Spinal cord (tissue), 10 donors: ENCODE measurements at places on chromosomes 1 and 21. TPM values are rescaled to one million over a fixed set of nuclear protein-coding genes. Genes with fewer than 3 reads are reported as not detected.
A peak's percentile ranks its signal among the peaks of the same experiment; 100 is the strongest.

DNA sequence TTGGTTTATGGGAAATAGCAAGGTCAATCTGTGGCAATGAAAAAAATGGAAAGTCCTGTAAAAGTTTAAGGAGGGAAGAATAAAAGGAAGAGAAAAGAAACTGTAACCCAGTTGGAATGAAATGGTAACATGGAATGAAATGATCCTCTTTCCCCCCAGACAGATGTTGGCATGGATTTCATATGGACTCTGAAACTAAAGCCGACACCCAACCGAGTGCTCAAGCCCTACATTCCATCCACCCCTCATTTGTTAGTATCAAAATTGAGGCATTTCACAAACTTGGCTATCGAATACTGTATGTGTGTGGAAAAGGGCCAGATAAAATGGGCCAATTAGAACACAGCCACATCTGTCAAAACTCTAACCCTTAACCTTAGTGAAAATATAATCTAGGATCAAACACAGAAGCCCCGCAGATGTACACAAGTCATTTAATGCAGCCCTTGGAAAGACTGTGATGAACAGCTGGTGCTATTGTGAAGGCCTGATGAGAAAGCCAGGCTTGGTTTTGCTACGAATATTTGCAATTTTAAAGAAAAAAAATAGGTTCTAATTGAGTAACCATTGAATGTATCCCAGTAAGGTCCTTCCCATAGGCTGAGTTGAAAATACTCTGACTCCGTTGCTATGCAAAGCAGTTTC is 72.6 kb upstream of the RGL1 start:
- H3K4me1 ChIP-seq, result no peaks in the 10 kb centered on the region
- no peaks in the 10 kb centered on the region for H3K36me3 ChIP-seq
- no peak overlapping the region for H3K4me3 ChIP-seq
- H3K27ac ChIP-seq, result peak overlapping the region; percentile 12
- no peak for DNase-seq

- H3K4me1 ChIP-seq, result no peaks in the 10 kb centered on the region
Observed at GRCh38 chr1:198696211-198696610, 57.4 kb downstream of the PTPRC start.

DNA sequence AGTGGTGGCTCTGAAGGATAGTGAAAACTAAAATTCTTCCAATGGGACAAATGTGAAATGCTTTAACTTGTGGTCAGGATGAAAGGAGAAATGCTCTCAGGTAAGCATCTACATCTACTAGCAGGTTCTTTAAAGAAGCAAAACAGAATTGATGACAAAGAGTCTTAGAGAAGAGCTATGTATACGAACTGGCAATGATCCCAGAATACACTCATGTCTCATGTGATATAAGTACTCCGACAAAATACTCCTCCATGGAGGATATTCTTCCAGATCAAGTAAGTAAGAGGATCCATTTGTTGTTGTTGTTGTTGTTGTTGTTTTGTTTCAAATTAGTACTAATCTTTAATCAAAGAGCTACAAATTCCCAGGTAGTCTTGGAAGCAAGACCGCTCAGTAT is 174.0 kb upstream of the ATP1B1 start:
- H3K4me3 ChIP-seq, result no peak overlapping the region
- no peaks in the 10 kb centered on the region for H3K36me3 ChIP-seq
- no peak overlapping the region for H3K27ac ChIP-seq
- no peak for DNase-seq
- H3K4me1 ChIP-seq, result no peaks in the 10 kb centered on the region
- H3K27me3 ChIP-seq, result no peaks in the 10 kb centered on the region

GRCh38 chr1:17682400-17682799 is 72.7 kb upstream of the ACTL8 start:
- peaks cover 40% of the 10 kb centered on the region for H3K36me3 ChIP-seq
- peaks cover 50% of the 10 kb centered on the region for H3K4me1 ChIP-seq
- no peak overlapping the region for H3K27ac ChIP-seq
- peak; percentile 71 for DNase-seq
- no peak overlapping the region for H3K4me3 ChIP-seq
- no peaks in the 10 kb centered on the region for H3K27me3 ChIP-seq

DNA sequence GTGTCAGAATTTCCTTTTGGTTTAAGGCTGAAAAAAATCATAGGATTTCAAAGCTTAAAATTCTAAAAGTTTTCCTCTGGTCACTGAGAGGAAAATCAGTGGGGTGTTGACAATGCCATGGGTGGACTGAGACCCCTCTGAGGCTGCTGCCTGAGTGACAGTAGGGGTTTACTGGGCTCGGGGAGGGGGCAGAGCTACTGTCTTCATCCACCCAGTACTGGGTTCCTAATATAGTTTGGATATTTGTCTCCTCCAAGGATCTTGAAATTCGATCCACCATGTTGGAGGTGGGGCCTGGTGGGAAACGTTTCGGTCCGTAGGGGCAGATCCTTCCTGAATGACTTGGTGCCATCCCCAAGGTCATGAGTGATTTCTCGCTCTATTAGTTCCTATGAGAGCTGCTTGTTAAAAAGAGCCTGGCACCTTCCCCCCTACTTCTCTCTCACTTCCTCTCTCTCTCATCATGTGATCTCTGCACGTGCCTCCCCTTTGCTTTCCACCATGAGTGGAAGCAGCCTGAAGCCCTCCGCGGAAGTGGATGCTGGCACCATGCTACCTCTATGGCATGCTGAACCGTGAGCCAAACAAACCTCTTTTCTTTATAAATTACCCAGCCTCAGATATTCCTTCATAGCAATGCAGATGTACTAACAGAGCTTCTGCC is 72.3 kb downstream of the MAP10 start:
- H3K27me3 ChIP-seq, result no peaks in the 10 kb centered on the region
- DNase-seq, result no peak
- H3K36me3 ChIP-seq, result no peaks in the 10 kb centered on the region
- H3K4me1 ChIP-seq, result no peaks in the 10 kb centered on the region
- no peak overlapping the region for H3K4me3 ChIP-seq

The HTR1D gene
- total RNA-seq, result 2.4 TPM

The HIVEP3 gene
- 3.0 TPM for total RNA-seq

The SPATA1 gene
- total RNA-seq, result 0.99 TPM

The BMP8B gene
- total RNA-seq, result 7.8 TPM
